ENCODE measurements at places on chromosomes 7 and 10.

DNA sequence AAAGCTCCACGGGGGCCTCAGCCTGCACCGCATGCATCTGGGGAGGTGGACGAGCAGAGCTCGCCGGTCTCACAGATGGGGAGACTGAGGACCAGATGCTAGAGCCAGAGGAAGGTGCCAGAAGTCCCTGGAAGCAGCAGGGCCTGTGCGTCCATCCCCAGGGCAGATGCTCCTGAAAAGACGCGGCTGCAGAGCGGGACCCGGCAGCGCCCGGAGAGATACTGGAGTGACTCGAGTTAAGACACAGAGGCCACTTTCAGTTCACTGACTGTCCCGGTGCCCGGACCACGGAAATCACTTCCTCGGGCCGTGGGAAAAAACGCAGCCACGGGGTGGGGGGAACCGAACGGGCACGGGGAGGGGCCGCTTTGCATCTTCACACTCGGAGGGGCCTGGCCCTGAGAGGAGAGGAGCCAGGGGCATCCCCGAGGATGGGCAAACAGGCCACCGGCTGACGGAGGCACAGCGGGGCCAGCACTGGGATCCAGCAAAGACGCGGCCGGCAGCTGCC lies 85.4 kb downstream of the FOXL3 start:
- no peak for DNase-seq

GRCh38 chr7:147240468-147240867 lies 1123.9 kb downstream of the CNTNAP2 start:
- DNase-seq = no peak

GRCh38 chr7:55567571-55567970 lies 4.7 kb downstream of the VOPP1 start:
- DNase-seq = no peak

DNA sequence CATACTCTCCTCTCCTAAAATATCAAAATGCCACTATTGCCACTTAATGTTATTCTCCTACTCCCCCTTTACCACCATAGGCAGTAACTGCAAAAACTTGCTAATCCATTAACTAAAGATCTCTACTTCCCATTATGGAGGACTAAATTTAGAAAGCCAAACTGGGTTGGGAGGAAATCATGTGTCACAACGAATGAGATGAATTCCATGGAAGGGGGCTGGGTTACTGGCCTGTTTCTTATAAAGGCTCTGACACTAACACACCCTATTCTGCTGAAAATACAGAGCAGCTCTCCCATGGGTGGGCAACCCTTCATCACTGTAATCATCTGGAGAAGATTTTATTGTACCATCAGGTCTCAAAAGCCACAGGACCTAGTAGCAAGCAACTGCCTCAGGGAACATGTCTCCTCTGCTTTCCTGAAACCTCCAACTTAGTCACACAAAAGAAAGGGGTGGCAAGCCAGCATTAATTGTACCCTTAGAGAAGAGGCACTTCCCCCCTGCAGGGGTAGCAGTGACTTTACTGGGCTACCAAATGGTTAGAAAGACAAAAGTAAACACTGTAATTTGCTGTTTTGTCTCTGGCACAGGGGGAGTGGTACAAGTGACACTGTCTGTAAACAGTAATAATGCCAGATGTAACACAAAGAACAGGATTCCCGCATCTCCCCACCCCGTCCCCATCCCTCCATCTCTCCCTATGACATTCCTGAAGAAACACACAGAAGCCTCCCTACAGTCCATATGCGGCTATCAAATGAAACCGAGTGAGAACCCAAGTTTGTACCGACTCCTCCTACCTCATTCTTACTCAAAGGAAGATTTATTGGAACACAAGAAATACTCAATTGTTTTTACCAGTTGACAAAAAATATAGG lies 81.6 kb downstream of the ARMH3 start:
- no peak for DNase-seq

DNA sequence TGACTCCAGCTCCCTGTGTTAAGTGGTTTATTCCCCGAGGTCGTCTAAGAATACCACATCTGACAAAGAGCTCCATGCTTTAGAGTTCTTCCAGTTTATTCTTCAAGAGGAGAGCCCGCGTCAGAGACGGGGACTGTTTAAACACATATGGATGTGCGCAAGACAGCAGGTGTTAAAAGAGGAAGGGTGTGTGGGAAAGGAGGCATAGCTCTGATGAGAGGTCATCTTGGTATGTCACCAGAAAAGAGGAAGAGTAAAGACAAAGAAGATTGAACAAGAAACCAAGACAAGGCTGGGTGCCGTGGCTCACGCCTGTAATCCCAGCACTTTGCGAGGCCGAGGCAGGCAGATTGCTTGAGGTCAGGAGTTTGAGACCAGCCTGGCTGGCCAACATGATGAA lies 258.7 kb downstream of the CCDC3 start:
- DNase-seq = no peak

GRCh38 chr7:46716926-46717325 lies 795.9 kb upstream of the IGFBP3 start:
- DNase-seq = no peak

- DNase-seq = no peak
Measured at GRCh38 chr7:115578576-115578975, 452.0 kb downstream of the TFEC start.

All from stimulated activated CD8-positive, alpha-beta memory T cell treated with anti-CD3 and anti-CD28 coated beads, Interleukin-2, amount 100 ng/mL, for 1 hour (primary cell).